ENCODE measurements at places on chromosomes 6 and 20.

DNA sequence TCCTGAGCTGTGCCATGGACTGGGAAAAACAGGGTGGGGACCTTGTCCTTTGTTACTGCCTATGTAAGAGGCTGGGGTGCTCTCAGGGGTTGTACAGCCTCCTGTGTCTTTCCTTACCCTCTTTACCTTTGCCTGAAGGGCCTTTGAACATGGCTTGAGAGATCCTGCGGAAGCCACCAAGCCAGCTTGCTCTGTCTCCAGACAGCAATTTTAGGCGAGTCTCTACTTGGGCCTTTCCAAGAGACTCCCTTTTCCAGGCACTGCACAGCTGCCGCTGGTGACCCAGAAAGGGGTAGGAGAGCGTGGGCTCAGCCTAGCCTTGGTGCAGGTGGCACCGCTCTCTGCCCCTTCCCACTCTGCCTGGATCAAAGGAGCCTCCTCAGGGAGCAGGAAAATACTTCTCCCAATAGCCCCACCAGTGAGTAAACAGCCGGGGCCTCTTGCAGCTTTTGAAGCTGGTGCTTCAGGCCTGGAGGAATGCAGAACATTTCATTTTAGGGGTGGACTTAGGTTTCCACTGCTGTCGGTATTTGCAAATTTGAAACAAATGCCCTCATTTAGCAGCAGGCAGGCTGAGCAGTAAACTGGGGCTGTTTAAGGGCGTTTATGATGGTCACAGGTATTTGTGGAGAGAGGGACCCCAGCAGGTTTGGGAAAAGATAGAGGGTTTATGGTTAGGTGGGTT is 13.9 kb downstream of the PTK7 start:
- DNase-seq: no peak

DNA sequence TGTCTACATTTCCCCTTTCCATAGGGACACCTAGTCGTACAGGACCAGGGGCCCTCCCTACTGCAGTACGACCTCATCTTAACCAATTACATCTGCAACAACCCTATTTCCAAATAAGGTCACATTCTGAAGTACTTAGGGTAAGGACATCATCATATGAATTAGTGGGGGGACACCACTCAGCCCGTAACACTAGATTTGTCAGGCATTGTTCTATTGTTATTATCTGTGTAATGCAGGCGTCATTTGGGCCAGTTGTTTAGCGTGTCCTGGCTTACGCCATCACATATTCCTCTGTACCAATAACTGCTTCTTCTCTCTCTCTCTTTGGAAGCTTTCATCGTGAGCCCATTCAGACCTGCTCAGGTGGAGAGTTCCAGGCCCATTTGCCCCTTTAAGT is 89.3 kb downstream of the CAP2 start:
- no peak for DNase-seq

DNA sequence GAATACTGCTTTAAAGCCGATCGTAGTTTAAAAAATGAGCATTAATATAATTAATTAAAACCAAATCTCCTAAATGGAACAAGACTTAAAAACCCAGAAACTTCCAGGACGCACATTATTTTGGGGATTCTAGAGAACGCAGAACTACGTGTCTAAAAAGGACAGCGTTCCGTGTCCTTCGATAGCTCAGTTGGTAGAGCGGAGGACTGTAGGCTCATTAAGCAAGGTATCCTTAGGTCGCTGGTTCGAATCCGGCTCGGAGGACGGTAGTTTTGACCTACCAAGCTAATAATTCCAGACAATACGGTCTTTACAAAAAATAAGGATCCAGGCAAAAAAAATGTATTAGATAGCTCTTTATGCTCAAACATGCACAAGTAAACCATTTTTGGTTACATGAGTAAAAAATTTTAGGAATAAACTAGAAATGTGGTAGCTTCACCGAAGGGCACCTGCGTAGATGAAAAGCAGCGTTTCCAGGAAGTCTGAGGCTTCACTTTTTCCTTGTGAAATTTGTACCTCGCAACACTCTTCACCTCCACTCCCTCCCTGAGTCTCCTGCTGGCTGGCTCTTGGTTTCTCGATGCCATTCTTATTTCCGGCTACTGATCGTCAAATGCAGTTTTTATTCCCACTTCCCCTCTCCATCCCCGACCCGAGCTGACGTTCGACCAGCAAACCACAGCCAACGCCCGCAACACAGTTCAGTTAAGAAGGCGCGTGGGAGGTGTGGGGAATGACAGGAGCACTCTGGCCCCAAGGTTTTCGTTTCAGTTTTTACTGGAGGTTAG is 19.6 kb upstream of the ABT1 start:
- DNase-seq: no peak

DNA sequence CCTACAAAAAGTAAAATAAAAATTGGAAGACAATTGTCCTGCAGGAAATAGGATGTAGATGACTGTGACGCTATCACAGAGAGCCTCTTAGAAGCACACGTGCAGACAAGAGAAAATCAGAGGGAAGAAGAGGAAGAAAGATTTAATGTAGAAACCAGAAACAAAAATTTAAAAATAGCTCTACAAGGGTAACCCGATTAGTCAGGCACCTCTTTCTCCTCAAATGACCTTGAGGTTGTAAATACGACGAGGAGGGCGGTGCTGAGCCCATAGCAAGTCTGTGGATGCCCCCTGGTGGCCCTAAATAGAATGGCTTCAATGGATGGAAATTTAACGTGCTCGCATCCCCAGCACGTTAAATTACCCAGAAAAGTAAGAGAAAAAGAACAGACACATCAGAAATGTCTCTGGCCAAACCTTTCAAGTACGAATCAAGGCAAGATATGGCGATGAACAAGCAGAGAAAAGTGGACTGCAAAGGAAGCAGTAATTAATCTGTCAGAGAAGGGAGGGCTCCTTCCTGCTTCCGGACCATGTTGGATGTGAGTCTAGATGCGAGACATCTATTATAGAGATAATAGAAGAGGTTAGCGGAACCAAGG is 4.2 kb upstream of the PRPH2 start:
- peak; percentile 75 for DNase-seq

DNA sequence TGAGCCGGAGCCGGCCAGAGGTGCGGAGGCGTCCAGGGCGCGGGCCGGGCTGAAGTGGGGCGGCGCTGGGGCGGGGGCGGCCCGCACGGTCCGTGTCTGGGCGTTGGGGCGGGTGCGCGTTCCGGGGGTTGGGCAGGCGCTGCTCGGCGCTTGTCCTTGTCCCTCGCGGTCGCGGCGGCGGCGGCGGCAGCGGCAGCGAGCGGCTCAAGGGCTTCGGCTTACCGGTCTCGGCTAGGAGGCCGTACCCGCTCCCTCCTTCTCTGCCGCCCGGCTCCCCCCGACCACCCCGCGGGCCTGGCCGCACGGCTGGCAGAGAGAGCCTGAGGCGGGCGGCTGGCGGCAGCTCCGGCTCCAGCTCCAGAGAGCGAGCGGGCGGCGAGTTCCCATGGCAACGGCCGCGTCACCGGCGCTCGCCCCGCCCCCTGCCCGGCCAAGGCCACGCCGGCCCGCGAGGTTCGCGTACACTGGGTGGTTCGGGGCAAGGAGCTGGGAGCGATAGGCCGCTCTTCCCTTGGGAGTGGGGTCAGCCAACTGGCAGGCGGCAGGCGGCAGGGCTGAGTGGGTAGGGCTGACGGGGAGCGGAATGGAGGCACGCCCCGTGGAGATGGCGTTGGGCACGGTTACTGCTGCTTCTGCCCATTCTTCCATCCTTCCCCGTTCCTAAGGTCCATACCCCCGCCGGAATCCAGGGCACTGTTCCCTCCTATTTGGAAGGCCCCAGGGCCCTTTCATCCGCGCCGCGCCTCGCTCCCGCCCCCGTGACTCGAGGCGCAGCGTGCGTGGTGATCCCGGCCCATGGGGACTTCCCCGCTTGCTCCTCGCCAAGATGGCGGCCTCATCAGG is at the start of gene LRRC73:
LRRC73 (minus strand) TSS at position 363 of the 843 bp plus-strand sequence. CDS start 561 bp downstream, outside the sequence.
- DNase-seq: peak; percentile 37

DNA sequence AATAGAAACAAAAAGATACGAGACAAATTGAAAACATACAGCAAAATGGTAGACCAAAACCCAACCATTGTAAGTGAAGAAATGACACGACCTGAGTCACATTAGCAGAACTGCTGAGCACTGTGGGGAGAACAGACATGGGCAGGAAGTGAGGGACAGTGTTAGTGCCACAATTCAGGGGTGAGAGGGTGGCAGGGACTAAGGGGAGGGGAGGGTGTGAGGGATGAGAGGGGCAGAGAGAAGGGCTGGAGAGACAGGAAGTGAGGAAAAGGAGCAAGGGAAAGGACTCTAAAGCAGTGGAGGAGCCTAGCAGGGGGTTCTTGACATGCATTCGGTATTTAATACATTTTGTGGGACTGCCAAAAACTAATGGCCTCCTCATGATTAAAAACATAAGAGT is 45.0 kb upstream of the TRIM26 start:
- no peak for DNase-seq

GRCh38 chr20:19565736-19566135 is 192.3 kb upstream of the RIN2 start:
- DNase-seq: no peak

GRCh38 chr6:105199711-105200110 is 19.9 kb upstream of the POPDC3 start:
- no peak for DNase-seq

DNA sequence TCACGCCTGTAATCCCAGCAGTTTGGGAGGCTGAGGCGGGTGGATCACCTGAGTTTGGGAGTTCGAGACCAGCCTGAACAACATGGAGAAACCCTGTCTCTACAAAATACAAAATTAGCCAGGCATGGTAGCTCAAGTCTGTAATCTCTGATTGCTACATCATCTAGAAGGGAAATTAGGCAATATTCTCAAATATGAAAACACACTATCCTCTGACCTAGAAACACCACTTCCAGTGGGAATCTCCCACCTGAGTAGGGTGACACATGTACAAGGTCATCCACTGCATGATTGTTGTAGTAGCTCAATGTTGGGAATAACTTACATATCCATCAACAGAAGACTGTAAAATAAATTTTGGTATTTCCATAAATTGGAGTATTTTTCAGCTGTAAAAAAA is 19.1 kb upstream of the SIRPD start:
- no peak for DNase-seq

GRCh38 chr6:106648651-106649308 is 19.4 kb downstream of the QRSL1 start:
- DNase-seq: no peak

- no peak for DNase-seq
These were observed 90.2 kb downstream of the TXNDC5 start for GRCh38 chr6:7820288-7820835.

DNA sequence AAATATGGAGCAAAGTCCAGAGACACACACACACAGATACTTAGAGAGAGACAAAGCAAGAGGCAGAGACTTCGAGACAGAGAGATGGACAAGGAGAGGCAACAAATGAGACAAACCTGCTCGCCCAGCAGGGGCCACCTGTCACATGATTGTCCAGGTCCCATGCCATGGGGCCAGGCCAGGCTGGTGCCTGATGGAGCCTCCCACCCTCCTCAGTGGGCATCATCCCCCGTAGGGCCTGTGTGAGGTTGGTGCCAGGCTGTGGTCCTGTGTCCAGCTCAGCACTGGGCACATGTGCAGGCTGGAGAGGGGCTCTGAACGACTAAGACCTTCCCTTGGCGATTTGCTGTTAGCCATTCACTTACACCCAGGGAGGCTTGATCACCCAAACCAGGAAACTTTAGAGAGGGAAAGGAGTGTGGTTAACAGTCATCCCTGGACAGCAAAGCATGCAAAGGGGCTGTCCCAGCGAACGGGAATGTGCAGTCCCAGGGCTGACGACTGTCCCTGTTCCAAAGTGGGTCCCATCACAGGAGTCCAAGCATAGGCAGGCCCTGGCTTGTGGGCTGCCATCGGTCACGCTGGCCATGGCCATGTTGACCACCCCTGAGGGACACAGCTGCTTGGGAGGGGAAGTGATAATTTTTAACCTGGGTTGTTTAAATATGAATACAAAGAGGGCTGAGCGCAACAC is 38.4 kb upstream of the PHACTR3 start:
- no peak for DNase-seq

GRCh38 chr20:542777-543368 is 717 bp downstream of the CSNK2A1 start:
- DNase-seq: no peak

DNA sequence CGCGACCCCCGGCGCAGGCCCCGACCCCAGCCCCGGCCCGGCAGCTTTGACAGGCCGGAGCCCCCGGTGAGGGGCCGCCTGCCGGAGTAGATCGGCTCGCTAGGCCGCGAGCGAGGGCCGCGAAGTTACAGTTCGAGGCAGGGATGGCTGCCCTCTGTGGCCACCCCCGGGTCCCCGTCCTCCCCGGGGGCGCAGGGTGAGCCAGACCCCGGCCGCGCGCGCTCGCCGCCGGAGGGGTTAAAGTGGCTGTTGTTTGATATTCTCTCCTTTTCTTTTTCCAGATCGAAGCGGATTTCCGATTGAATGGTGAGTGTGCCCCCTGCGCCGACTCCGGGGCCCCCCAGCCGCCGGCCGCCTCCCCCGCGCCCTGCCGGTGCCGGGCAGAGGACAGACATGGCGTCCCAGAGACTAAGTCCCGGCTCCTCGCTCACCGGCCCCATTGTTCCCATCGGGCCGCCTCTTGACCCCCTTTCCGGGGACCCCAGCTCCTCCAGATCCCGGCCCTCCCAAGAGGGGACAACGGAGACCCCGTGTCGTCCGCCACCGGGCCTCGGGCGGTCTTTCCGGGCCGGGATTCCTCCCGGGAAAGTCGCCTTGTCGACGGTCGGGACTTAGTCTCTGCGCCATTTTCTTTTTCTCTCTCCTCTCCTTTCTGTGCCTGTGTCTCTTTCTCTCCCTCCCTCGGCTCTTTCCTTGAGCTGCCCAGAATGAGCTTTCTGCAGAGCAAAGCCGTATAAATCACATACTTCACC is 704 bp downstream of the TOP1 start:
- no peak for DNase-seq

GRCh38 chr6:43020052-43020705 is 1.2 kb upstream of the RRP36 start:
- no peak for DNase-seq

GRCh38 chr6:18039481-18039880 is 52.0 kb upstream of the KIF13A start:
- DNase-seq: no peak

GRCh38 chr20:54062812-54063280 is 7.5 kb downstream of the BCAS1 start:
- DNase-seq: no peak

GRCh38 chr20:1254254-1254653 is 11.8 kb upstream of the SNPH start:
- no peak for DNase-seq

- no peak for DNase-seq
These were observed 529.7 kb upstream of the CITED2 start for GRCh38 chr6:139904158-139904533.

DNA sequence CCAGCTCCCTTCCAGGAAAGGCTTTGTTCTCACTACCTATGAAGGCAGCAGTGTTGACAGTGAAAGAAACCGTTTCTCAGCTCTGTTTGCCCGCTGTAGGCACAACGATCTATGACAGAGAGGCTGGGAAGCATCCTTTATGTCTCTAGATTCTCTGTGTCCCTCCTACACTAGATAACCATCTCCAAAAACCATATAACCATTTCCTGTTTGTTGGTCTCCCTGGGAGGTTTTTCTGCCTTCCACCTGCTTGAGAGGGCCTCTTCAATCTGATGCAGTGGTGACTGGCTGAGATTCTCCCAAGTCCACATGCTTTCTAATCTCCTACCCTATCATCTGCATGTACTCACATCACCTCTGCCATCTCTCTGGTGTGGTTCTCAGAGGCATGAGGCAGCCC is 32.0 kb upstream of the TMEM217 start:
- no peak for DNase-seq
